ENCODE measurements at places on chromosomes 2 and 18.
A peak's percentile ranks its signal among the peaks of the same experiment; 100 is the strongest.

DNA sequence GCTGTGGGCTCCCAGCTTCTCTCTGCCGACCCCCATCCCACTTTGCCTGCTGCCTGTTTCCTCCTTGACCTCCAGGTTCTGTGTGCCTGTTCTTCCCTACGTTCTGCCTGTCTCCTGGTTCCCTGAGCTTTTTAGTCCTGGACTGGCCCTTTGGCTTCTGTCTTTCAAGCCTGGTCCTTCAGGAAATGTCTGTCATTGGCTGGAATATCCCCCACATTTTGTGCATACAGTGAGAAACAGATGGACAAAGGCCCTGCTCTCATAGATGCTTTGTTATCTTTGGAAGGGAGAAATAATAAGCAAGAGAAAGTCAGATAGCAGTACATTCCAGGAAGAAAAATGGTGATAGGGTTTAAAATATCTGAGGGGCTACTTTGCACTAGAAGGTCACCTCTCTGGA, 5.7 kb downstream of the MGAT5 start:
- DNase-seq = peak; percentile 74

GRCh38 chr2:218186355-218186766, 19.6 kb upstream of the CXCR1 start:
- DNase-seq = peak; percentile 66

- no peak for DNase-seq
Observed at GRCh38 chr18:57649556-57650500, 28.2 kb upstream of the NARS1 start.

GRCh38 chr18:44801781-44802180, 121.1 kb downstream of the SETBP1 start:
- peak; percentile 81 for DNase-seq

- no peak for DNase-seq
Observed at GRCh38 chr18:45567123-45567522, 48.2 kb upstream of the SLC14A2 start.

DNA sequence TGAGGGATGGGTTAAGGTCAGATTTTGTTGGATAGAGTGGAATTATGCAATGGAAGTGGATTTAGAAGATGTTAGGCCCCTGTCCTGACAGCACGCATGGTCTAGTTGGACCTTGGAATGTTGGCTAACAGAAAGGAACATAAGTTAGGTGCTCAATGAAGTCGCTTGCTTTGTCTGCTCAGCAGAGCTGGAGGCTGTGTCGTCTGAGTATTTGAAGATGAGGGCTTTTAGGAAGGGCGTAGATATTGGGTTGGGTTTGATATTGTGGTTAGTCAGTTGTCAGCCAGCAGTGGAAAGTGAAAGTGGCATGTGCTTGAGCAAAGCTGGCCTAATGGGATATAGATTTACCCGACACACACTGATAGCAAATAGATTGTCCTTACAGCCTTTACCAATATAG, 239.3 kb downstream of the PRKCE start:
- DNase-seq = no peak

- peak; percentile 80 for DNase-seq
Observed at GRCh38 chr2:186590759-186591505, 1.1 kb downstream of the ITGAV start.

GRCh38 chr2:202521470-202521869, 113.3 kb upstream of the FAM117B start:
- no peak for DNase-seq
